ENCODE measurements at places on chromosomes 5 and 9. TPM values are rescaled to one million over a fixed set of nuclear protein-coding genes. Genes with fewer than 3 reads are reported as not detected.

The TMEM203 gene
- total RNA-seq, result 33.5 TPM

DNA sequence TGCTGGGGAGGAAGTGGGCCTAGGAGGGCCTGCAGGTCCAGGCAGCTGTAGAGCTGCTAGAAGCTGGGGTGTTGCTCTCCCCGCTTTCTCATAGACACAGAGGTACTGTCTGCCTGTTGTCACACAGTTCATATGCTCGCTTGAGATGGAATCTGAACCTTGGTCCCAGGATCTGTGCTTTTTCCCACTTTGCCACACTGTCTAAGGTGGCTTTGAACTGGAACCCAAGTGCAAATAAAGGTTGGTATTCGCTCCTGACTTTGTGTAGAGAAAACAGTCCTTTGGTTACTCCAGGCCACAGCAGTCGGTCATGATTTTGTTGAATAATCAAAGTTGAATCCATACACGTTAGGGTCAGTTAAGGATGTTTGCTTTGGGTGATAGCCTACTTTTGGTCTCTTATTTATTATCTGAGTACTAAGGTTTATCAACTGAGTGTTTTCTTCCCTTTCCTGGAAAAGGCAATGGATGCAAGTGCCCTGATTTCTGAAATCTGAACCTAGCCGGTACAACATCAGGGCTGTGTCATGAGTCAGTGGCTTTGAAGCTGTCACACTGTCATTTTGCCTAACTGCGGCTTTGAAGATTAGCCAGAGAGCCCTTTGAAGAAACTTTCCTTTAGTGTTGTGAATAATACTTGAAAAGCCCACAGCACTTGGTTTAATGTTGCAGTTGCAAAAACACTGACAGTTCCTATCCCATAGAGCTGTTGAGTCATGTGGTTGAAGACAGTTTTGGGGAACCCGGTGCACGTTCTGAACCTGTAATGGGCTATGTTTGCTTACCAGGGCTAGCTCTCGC lies 41.3 kb downstream of the HABP4 start:
- DNase-seq, result no peak

GRCh38 chr5:121962958-121963357 lies 1.2 kb downstream of the SRFBP1 start:
- no peak for DNase-seq

The HMHB1 gene
- not detected for total RNA-seq

Measured in MG63 (cell line).